ENCODE measurements at places on chromosomes 6 and 20.

DNA sequence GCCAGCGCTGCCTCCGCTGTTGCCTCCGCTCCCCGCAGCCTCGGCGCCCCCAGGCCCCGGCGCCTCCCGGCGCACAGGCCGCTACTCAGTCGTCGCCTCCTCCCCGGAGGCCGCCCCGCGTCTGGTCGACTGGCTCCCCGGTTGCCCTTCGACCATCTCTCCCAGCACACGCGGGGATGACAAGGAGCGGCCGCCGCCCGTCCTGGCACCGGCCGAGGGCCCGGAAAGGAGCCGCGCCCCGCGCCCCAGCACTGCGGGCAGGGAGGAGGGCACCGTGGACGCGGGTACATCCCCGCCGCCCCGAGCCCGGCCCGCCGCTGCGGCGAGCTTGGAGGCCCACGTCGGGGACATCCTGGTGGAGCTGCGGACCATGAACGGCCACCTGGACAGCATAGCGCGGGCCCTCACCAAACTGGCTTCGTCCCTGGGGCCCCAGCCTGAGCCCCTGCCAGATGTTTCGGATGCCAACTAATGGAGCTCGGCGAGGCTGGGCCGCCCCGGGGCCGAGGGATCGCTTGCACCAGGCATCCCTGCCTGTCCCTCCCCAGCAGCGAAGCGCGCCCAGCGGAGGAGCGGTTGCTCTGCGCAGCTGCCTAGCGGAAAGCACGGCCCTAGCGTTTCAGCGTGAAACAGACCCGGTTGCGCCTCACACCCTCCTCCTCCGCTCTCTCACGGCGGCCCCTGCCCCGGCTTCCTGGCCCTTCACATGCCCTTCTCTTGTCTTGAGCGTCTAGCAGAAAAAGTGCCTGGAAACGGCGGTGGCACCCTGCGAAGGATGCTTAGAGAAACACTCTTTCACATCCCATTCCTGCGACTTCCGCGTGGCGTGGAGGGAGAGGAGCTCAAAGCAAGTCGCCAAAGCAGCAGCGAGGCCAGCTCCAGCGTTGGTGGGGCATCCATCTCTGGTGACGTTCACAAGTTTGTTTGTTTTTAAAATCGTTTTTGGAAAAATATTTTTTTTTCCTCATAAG is 285.8 kb upstream of the SUPT3H start:
- no peak for DNase-seq

DNA sequence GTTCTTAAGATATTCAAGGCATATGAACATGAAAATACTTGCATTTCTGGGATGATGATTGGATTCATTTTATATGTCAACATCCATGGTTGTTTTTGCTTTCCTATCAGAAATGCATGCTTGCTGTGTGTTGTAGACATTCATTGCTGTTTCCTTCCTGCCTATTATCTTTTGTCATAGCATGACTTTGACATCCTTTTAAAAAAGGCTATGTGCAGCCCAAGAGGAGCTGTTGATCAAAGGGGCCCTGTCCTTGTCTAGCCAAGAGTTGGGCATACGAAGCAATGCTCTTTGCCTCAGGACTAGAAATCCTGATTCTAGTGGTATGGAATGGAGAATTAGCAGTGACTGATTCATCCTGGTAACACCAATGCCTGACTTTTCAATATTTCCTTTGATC is 143.1 kb downstream of the RNF144B start:
- DNase-seq: no peak

GRCh38 chr6:163732479-163732878 is 318.0 kb downstream of the QKI start:
- no peak for DNase-seq

DNA sequence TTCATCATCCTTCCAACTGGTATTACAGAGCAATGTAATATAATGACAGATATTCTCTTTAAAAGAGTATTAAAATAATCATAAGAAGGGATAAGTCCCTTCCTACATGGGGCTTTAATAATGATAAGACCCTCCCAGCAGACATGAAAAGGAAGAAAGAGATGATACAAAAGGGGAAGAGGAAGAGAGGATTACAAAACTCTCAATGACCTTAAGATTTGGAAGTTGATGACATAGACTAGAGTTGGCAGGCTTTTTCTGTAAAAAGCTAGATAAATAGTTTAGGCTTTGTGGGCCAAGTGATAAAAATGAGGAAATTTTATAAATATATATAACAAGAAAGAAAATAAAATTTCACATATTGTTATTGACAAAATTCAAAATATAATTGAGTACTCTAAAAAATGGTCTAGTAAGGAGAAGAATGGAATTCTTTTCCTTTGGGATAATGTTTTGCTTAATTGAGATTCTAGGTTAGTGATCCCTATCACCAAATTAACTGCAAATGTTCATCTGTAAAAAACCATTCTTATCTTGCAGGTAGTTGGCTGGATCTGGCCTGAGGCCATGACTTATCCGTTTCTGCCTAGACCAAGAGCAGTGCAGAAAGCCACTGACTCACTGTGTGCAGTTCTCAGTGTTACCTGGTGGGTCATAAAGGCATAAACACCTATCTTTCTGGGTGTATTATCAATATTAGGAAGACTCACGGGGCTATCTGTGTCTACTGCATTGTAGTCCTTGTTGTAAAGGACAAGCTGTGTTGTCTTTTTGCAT is 11.0 kb downstream of the RIPOR2 start:
- DNase-seq: no peak

- no peak for DNase-seq
Observed at GRCh38 chr6:30097902-30098768, 14.8 kb downstream of the TRIM31 start.

DNA sequence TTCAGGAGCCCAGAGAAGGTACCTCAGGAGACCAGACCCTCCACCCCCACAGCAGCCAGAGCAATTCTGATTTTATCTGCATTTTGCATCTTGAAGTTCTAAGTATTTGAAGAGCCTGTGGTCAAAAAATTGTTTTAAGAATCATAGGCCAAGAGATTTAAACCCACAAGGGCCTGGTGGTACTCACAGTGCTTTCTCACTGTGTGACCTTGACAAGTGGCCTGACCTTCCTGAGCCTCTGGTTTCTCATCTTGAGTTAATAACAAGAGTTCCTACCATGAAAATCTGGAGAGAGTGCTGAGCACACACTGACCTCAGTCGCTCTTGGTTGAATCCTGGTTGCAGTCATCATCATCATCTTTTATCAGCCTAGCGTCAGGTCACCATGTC is 45.4 kb upstream of the ID1 start:
- no peak for DNase-seq

DNA sequence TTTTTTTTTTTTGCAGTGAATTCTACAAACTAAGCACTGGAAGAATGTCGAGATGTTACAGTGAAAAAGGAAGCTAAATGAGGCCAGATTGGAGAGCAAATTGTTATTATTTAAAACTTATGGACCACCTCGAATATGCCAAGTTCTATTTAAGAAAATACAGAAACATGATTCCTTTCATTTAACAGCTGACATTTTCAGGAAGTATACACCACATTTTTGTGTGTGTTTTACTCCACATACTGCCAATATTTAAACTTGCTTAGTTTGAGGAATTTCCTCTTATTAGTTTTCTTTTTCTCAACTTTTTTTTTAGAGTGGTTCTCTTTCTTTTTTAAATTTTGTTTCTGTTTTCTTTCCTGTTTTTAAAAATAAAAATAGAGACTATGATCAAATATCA is 37.0 kb upstream of the GCLC start:
- DNase-seq: no peak

DNA sequence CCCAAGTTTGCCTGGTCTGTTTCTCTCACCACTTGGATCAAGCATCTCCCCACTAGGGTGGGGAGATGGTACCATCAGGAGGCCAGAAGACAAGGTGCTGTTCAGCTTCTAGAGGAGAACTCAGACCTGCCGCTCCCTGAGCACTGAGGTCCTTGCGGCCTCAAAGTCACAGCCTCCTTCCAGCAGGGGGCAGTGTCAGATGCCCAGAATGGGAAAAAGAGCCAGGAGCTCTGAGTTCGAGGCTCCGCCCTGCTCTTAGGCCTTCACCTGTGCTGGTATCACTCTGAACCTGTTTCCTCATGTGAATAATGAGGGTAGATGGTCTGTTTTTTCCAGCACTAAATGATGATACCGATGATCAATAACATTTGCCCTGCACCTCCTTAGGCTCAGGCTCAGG is 68.7 kb downstream of the TOX2 start:
- DNase-seq: no peak

DNA sequence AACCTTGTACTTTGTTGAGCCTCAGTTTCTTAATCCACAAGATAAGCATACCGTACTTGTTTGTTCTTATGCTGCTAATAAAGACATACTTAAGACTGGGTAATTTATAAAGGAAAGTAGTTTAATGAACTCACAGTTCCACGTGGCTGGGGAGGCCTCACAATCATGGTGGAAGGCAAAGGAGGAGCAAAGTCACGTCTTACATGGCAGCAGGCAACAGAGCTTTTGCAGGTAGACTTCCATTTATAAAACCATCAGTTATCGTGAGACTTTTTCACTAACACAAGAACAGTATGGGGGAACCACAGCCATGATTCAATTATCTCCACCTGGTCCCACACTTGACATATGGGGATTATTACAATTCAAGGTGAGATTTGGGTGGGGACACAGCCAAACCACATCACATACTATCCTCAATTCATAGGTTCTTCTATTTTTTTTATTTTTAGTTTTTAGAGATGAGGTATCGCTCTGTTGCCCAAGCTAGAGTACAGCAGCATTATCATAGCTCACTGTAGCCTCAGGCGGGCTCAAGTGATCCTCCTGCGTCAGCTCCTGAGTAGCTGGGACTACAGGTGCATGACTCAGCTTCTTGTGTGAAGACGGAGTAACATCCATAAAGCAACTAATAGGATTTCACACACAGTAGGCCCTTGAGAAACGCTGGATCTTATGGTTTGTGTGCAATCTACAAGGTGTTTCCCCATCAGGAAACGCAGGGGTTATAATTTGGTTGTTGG is 76.7 kb upstream of the IYD start:
- DNase-seq: no peak

- DNase-seq: peak; percentile 12
Observed at GRCh38 chr6:136782021-136782770, 10.1 kb downstream of the MAP3K5 start.

DNA sequence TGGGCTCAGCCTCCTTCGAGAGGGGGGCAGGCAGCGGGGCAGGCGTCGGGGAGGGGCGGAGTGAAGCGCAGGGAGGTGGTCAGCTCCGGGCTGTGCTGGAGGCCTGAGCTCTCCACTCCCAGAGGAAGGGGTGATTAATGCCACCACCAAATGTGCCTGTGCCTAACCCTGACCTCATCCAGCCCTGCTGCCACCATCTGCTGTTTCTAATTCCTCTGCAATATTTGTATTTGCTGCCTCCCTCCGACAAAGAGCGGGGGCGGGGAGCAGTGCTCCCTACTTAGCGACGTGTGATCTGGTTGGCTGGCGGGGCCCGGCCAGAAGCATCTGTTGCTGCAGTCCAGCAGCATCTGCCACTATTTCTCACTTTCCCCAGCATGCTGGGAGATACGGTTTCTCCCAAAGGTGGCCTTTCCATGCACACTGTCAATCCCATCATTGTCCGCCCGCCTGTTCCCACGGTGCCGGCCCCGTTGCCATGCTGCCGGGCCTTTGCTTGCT is 47.0 kb downstream of the DLL1 start:
- DNase-seq: no peak

- no peak for DNase-seq
Observed at GRCh38 chr20:39429726-39430125, 467.6 kb downstream of the DHX35 start.

- peak; percentile 11 for DNase-seq
Observed at GRCh38 chr6:116073765-116074440, 13.2 kb upstream of the FRK start.

- DNase-seq: peak; percentile 65
Observed at GRCh38 chr20:48983423-48984400, 62.2 kb downstream of the ARFGEF2 start.

DNA sequence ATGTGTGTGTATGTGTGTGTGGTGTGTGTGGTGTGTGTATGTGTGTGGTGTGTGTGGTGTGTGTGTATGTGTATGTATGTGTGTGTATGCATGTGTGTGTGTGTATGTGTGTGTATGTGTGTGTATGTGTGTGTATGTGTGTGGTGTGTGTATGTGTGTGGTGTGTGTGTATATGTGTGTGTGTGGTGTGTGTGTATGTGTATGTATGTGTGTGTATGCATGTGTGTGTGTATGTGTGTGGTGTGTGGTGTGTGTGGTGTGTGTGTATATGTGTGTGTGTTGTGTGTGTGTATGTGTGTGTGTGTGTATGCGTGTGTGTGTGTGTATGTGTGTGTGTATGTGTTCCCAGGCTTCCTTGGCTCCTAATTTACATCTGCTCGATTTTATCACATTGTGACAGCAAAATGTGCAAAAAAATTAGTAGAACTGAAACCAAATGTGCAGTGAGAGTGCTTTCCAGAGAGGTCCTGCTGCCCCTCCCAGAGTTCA is 234.5 kb downstream of the BMP7 start:
- DNase-seq: no peak

DNA sequence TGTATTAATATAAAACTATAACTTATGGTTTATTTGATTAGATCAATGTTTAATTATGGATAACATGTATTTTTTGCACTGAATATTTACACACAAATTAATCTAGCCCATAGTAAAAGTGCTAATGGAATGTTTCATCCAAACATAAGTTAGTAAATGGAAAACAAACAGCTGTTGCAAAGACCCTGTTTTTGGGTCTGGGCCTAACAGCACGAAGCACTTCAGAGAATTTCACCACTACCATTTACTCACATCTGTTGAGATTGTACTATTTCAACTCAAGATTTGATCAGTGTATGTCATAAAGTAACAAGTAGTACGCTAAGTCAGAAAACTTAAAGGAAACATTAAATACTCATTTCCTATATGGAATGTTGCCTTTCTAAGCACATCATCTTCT is 359.6 kb downstream of the LAMA2 start:
- DNase-seq: no peak

DNA sequence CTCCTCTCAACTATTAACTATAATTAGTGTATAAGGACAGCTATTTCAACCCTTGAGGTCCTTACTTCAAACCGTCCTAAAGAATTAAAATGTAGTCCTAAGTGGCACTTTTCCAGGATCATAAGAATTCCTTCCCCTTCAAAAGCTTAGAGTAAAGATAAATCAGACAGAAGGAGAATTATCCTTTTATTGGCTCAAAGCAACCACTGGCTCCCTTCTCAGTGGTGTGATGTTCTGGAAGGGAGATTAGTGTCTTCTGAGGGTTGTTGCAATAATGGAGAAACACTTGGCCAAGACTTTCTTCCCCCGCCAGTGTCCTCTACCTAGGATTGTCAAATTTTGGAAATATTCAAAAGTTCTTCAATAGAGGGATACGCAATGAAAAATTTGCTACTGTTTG is 89.1 kb upstream of the PLEKHG1 start:
- DNase-seq: no peak

GRCh38 chr20:34886122-34886521 is 9.7 kb downstream of the ACSS2 start:
- no peak for DNase-seq

GRCh38 chr6:112362027-112362795 is 15.1 kb downstream of the RFPL4B start:
- no peak for DNase-seq

Data from astrocyte of the cerebellum (primary cell).